NCI-H345 (cell line): ENCODE measurements at places on chromosomes 7 and 10.

DNA sequence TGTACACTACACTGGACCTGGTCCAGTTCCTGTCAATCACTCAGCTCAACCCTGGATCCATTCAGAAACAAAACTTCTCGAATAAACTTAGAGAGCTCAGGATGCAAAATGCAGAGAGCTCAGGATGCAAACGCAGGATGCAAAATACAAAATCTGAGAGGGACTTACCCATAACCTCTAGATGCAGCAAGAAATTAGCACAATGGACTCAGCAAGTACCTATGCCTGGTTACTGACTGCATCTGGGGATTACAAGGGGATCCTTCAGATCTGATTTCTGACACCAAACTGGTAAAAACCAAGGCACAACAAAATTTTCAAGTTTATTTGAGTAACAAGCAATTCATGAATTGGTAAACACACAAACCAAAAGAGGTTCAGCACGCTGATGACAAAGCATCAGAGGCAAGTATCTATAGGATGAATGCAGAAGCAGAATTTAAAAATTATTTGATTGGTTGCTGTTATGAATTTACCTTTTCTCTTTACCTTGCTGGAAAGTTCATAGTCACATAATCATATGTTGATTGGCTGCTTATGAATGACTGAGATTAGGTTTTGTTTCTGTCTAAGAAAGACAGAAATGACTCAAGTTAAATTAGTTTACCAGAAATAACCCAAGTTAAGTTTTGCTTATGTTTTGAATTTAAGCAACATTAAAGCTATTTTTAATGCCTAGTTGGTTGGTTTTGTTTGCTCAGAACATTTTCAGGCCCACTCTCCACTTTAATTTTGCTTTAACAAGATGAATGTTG is 11.4 kb downstream of the GIMAP6 start:
- no peak for DNase-seq

GRCh38 chr7:98659756-98660155 is 42.7 kb downstream of the NPTX2 start:
- DNase-seq = no peak

GRCh38 chr7:23956772-23957576 is 247.0 kb downstream of the STK31 start:
- no peak for DNase-seq

DNA sequence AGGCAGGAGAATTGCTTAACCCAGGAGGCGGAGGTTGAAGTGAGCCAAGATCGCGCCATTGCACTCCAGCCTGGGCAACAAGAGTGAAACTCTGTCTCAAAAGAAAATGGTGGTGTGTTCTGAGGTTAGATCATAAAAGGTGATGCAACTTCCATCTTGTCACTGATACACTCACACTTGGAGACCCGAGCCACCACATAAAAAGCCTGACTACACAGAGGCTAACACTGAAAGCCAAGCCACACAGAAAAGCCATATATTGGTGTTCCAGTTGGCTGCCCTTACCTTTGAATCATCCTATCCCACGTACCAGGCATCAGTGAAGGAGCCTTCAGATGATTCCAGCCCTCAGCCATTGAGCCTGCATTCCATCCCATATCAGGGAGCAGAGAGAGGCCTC is 4.0 kb downstream of the MORN4 start:
- DNase-seq = no peak

GRCh38 chr7:104857458-104858425 is 156.3 kb upstream of the KMT2E start:
- DNase-seq = no peak

GRCh38 chr7:106256144-106256543 is 28.6 kb downstream of the NAMPT start:
- DNase-seq = no peak

DNA sequence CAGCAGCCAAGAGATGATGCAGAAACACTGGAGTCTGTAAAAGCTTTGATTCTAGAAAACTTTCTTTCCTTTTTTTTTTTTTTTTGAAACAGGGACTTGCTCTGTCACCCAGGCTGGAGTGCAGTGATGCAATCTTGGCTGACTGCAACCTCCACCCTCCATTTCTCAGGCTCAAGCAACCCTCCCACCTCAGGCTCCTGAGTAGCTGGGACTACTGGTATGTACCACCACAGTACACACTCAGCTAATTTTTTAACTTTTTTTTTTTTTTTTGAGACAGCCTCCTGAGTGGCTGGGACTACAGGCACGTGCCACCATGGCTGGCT is 17.0 kb upstream of the BAG3 start:
- DNase-seq = no peak
